GM12864 (cell line): ENCODE measurements at places on chromosomes 4 and X.

DNA sequence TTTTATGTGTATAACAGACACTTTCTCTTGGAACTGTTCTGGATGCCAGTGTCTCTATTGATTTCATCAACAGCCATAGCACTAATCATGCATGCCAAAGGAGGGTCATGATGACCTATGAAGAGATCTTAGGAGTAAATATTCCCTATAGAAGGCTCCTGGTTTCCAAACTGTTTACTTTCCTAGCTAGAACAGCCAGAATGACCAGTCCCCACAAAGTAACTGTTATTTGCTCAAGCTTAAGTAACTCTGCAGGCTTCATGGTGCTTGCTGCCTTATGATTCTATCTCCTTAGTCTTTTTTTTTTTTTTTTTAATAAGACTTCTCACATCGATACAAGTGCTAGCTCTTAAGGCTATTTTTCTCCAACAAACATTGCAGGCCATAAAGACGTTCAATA lies 12.4 kb downstream of the S100G start:
- no peak for DNase-seq

DNA sequence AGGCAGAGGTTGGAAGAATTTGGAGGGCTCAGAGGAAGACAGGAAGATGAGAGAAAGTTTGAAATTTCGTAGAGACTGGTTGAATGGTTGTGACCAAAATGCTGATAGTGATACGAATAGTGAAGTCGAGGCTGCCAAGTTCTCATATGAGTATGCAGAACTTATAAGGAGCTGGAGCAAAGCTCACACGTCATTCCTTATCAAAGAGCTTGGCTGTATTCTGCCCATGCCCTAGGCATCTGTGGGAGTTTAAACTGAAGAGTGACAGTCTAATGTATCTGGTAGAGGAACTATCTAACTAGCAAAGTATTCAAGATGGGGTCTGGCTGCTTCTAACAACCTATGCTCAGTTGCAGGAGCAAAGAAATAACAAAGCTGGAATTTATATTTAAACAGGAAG lies 102.1 kb downstream of the PCDH18 start:
- no peak for DNase-seq

DNA sequence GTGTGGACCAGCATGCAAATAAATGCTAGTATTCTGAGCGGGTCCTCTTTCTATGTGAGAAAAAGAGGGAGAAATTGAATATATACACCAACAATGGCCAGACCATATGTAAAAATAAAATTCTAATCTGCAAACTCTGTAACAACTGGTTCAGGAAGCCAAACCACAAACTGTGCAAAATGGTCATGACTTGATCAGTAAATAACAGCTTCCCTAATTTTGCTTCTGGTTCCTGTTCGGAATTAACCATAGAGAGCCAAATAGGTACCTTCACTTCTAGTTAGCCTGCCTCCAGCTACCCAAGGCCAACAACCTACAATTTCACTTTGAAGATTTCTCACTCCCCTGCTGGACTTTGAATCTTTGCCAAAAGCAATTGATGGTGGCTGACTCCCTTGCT lies 1313.2 kb downstream of the ADGRL3 start:
- DNase-seq: no peak

- no peak for DNase-seq
Measured at GRCh38 chrX:16552546-16552945, 97.4 kb upstream of the S100G start.

DNA sequence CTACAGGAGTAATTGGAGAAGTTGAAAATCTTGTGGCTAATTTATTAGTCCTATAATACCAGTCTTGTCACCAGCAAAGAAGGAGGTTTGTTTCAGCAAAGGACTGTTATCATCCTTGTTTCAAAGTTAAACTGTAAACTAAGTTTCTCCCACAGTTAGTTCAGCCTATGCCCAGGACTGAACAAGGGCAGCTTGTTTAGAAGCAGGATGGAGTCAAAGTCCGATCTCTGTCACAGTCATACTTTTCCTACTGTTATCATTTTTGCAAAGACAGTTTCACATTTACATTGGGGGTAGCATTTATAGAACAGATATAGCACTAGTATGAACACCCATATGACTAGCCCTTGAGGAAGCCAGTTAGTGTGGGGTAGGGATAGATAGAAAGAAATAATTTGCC lies 46.4 kb downstream of the AKAP4 start:
- DNase-seq: no peak

- no peak for DNase-seq
Measured at GRCh38 chr4:125703443-125703842, 388.7 kb downstream of the FAT4 start.
